NCI-H2227 treated with DMSO at 0.1 percent for 48 hours (cell line): ENCODE measurements at places on chromosomes 2 and 18.
A peak's percentile ranks its signal among the peaks of the same experiment; 100 is the strongest.

DNA sequence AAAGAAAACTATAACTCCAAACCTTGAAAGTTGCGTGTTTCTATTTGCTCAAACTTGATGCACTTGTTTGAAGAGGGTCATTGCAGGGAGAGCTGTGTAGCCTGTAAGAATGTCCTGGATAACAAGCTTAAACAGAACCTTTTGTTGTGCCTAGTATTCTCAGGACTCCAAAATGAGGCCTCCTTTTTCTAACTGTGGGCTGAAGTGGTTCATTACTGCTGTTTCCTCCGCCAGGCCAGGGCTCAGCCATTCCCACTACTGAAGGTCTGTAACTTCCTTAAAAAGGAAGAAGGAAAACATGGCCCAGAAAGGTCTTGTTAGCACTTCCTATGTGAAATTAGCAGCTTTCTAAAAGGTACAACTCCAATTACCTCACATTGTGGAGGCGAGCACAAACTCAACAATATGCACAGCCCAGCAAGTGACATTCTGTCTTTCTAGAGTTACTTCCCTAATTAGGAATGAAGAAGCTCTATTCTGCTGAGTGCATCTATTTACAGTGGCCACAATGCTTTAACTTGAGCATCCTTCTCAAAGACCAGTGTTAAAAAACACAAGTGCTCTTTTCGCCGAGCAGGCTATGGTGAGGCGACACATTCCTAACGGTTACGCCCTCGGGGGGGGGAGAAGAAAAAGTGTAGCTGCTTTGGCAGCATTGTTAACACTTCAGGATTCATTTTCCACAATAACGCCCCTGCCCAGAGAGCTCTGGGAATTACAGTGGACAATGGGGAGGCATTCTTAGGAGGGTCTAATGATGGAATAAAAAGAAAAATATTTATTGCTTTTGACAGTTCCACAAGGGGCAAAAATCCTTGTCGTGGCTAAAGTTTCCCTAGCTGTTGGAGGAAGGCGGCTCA lies 136.9 kb upstream of the SIX3 start:
- DNase-seq = no peak

- DNase-seq = peak; percentile 19
These were observed 2.1 kb downstream of the ST8SIA5 start for GRCh38 chr18:46754661-46755292.

DNA sequence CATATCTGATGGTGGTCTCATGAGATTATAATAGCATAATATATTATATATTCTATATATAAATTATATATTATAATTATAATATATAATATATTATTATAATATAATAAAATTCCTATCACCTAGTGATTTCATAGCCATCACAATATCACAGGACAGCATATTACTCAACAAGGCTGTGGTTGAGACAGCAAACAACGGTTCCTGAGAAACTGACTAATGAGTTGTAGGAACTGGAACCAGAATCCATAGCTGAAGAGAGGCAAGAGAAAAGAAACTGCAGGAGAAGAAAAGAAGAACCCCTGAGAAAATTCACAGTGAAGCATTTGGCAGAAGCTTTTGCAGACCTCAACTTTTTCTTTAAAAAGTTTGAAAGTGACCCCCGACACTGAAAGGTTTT lies 84.0 kb downstream of the BCL2L11 start:
- no peak for DNase-seq

DNA sequence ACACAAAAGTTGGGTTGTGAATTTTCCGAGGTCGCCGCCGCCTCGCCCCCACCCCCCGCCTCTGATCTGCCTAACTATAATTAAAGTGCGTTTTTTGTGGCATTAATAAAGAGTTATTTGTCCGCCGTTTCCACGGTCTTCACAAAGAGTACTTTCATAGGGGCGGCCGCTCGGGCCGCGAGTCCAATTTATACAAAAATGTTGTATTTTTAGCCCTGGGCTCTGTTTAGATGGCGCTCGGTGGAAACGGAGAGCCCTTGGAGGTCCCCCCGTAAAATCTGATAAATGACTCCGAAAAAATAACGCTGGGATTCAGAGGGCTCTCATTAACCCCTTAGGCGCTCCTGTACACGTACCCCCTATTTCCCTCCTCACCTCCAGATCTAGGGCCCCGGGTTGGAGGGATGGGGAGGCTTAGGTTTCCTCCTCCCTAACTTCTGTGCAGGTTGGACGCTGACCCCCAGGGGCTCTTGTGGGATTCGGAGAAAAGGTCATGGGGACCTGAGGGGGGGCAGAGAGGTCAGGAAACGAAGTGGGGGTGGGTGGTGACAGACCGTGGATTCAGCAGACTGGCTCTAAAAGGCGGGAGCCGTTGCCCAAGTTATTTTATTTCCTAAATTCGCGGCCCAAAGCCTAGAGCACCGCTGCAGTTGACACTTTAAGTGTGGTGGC lies 1.9 kb downstream of the CYP26B1 start:
- no peak for DNase-seq

DNA sequence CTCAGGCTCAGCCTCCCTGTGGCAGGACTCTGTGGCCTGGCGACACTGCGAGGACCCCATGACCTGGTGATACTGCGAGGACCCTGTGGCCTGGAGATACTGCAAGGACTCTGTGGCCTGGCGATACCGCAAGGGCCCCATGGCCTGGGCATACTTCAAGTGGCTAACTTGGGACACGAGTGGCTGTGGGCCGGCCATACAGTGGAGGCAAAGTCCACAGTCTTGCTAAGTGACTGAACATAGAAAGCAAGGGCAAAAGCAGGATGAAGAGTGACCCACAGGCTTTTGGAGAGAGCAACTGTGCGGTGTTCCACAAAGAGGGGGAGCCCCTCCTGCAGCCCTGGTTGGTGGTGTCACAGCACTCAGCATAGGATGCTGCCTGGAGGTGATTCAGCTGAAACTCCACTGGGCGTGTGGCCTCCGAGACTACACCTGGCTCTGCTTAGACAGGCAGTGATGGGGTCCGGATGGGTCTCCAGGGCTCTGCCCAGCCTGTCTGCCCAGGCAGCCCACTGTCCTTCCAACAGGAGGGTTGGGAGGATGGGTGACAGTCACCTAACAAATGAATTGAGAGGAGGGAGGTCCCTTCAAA lies 691.0 kb upstream of the HS6ST1 start:
- DNase-seq = no peak

GRCh38 chr2:201949181-201949926 lies 84.3 kb upstream of the FZD7 start:
- DNase-seq = peak; percentile 30

- no peak for DNase-seq
These were observed 60.0 kb upstream of the DTNA start for GRCh38 chr18:34650121-34650545.

DNA sequence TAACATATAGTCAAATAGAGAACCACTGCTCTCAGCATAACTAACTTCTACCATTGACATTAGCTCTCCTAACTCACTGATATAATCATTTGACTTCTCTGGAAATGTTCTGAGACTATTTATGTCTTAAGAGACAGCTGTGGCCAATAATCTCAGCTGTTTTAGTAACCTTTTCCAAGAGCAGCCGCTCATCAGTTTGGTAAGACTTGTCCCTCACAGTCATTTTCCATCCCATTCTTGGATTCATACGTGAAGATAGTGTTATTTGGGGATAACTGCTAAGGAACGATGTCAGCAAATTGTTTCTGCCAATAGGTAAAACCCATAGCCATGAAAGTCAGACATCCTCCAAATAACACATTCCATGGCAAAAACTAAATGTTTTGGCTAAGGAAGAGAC lies 127.8 kb downstream of the LNPK start:
- DNase-seq = no peak

- peak; percentile 87 for DNase-seq
These were observed 144.0 kb downstream of the TNS1 start for GRCh38 chr2:217858519-217859491.

DNA sequence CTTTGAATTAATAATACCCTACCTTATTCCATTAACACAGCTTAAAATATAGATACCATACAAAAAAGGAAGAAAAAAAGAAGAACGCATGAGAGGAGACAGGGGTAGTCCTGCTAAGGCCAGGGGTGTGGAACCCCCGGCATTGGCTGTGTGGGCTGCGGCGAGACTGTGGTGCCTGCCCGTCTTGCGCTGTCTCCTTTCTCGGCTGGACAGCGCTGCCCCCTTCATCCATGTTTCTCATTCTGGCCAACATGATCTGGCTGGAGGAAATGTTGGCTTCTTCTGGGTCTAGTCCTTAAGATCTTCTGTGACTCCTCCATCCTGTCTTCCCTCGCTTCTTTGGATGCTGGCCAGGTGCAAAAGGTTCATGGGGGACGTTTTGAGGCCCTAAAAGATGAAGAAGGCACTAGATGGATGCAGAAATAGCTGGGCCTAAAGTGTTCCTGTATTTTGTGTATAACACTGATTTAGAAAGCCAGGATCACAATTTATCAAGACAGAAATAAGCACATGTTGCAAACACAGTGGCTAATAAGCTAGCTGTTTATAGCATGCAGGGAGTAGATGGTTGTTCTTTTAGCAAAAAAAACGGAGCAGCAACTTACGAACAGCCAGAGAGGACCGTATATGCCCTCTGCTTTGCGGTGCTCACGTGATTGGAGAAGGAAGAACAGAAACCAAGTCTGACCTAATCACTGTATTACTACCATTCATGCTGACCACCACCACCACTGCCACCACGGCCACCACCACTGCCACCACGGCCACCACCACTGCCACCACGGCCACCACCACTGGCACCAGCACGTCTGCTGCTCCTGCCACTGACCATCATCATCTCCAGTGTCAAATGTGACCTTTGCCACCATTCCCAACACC lies 71.7 kb upstream of the ASB18 start:
- no peak for DNase-seq

DNA sequence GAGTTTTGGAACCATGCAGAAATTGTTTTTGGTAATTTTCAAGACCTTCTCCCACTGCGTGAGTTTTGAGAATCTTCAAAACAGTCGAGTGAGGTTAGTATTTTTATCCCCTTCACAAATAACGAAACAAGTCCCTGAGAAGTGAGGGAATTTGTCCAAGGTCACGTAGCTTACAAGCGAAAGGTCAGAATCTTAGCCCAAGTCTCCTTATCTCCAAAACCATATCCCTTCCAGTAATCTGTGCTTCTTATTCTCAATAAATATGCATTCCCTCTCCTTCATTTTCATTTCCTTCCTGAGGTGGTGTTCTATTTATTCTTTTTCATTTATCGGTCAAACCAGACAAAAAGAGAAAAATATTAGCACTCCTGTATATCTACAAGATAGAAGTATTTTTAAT lies 163.6 kb downstream of the MREG start:
- no peak for DNase-seq

- no peak for DNase-seq
These were observed 876.7 kb upstream of the POU3F3 start for GRCh38 chr2:103977241-103977640.

GRCh38 chr2:127379712-127380355 lies 7.9 kb downstream of the MAP3K2 start:
- no peak for DNase-seq

GRCh38 chr2:239138610-239139009 lies 262.2 kb downstream of the HDAC4 start:
- no peak for DNase-seq

DNA sequence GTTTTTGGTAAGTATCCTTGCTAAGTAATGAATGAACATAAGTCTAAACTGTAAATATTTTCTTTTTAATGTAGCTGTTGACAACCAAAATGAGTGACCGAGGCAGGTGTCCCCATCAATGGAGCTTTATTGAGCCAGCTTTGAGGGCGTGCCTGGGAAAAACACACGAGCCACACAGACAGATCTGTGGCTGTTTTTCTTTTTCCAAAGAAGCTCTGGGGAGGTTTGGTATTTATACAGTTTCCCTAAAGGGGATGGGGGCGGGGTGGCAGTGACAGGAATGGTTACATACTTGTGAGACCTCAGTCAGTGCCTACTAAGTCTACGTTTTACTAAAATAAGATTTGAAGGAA lies 11.2 kb downstream of the DBI start:
- DNase-seq = no peak

GRCh38 chr2:158239271-158239670 lies 137.6 kb downstream of the UPP2 start:
- no peak for DNase-seq

DNA sequence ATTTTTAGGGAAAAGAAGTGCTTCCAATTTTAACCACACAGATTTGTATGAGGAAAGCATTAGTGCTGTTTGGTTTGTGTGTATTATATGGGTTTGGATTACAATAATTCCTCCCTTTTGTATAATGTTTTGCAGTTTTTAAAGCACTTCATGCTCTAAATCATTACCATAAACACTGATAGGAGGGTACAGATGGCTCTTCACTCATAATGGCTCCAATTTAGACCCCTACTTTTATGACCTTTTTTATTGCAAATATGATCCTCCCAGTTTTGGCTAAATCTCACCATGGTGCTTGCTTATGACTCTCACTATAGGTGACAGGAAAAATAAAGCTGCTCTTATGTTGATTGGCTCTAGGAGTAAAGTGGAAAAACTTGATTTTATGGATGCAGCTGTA lies 23.8 kb upstream of the TMEM17 start:
- peak; percentile 47 for DNase-seq

DNA sequence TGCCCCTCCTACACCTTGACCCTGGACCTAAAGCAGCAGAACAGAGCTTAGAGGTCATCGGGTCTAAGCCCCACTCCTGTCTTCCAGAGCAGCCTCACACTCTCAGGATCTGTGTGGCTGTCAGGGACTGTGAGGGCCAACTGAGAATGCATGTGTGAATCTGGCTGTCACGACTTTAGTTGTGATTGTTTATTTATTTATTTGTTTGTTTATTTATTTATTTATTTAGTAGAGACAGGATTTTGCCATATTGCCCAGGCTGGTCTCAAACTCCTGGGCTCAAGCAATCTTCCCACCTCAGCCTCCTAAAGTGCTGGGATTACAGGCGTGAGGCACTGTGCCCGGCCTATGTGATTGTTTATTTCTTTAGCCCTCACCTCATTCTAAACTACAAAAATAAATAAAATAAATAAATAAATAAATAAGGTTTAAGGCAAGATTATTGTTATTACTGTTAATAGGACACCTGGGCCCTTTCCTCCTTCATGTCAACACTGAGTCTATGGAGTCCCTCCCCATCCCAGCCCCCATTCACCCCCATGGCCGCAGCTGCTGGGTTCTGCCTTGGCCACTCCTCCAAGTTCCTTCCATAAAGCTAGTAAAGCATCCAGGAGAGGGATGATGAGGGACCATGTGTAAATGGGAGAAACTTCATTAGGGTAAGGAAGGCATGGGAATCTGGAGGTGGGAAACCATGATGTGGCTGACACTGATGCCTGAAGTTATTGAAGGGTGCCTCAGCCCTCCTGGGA lies 39.9 kb upstream of the EDAR start:
- no peak for DNase-seq

DNA sequence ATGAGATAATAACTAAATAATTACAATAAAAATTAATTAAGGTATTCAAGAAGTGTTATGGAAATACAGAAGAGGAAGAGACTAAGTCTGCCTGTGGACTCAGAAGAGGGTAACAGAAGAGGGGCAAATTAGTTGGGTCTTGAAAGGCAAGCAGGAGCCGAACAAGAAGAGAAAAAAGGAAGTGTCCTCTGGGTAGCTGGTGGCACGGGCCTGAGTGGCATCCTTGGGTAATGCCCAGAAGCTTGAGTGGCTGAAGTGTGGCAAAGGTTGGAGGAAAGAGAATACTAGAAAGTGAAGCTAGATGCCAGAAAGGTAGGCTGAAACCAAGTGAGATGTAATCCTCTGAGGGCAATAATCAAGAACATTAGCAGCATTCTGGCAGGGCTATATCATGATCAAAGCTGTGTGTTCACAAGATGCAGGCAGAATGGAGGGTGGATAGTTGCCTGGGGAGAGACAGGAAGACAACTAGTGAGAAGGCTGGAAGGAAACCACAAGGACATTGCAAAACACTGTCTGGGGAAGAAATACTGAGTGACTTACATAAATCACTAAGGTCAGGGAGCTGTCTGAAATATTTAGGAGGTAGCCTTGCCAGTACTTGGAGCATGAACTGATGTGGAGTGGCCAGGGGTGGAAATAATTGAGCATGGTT lies 16.2 kb downstream of the DOCK10 start:
- DNase-seq = no peak
